ENCODE measurements at places on chromosomes 11 and 22.

- DNase-seq: no peak
These were observed 299.1 kb upstream of the MTNR1B start for GRCh38 chr11:92670308-92670890.

GRCh38 chr11:95764267-95764898 lies 25.2 kb downstream of the FAM76B start:
- peak; percentile 60 for DNase-seq

DNA sequence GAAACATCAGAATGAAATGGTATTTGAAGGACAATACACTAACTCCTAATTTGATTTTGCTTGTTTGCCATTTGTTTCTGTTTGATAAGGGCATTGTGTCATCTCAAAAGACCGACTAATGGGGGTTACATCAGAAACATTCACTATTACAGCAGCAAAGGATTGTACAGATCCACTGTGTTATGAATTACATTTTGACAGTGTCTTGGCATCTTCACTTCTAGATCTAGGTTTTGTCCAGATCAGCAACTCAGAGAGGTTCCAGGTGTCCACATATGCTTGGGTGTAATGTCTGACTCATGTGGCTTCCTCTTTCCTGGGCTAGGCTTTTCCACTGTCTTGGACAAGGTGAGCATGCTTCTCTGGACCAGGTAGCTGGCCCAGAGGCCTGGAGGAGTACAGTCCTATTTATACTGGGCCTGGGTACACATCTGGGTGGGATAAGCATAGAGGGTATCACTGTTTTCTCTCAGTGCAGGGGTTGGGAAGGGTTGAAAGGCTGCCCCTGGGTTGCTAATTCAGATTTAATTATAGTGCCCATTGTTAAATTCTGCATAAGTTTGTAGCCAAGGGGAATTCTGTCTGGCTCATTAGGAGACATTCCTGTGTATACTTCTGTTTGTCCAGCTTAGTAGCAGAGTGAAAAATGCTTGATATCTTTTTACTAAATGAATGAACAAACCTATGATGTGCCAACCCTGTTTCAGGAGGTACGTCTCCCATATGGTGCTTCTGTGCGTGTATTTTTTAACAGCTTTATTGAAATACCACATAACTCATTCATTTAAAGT lies 23.8 kb downstream of the DDI1 start:
- no peak for DNase-seq

GRCh38 chr11:101929294-101929915 lies 13.1 kb upstream of the ANGPTL5 start:
- DNase-seq: no peak

DNA sequence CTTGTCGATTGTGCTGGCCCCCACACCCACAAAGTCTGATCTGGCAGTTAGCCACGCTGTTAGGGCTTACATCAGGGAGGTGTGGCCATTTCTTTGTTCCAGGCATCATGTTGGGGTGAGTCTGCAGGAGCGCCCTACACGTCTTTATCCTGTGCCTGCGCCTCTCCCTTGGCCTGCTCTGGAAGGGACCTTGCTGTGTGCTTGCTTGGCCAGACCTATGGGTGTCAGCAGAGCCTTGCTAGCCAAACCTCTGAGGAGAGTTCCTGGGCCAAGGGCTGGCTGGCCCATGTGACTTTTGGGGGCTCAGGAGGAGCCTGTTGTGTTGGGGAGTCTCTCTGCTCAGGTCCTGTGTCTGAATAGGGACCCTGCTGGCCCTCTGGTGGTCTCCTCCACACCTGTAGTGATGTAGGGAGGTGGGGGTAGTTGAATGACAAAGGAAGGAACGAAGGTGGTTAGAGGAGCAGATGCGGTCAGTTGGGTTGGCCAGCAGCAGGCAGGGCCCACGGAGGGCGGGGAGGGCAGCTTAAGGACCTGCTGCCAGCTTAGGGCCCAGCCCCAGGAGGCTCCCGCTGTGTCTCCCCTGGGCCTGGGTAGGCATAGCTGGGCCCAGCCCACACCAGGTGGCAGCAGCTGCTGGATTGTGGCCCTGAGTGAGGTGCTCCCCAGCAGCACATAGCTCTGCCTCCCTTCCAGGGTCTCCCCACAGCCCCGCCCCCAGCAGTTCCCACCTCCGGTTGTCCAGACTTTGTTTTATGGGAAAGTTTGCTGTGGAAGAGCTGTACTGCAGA lies 7.9 kb downstream of the PPIL2 start:
- no peak for DNase-seq

DNA sequence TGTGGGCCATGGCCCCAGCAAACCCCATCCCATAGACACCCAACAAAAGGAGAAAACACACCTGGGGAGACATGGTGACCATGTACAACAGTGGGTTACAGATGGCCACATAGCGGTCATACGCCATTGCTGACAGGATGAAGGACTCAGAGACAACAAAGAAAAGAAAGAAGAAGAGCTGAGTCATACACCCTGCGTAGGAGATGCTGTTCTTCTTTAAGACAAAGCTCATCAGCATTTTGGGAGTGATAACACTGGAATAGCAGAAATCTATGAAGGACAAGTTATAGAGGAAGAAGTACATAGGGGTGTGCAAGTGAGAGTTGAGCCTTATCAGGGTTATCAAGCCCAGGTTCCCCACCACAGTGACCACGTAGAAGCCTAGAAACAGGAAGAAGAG lies 4.9 kb downstream of the OR8B8 start:
- DNase-seq: no peak

- peak; percentile 90 for DNase-seq
These were observed 16.0 kb downstream of the SLC43A1 start for GRCh38 chr11:57499413-57499982.

GRCh38 chr11:121917482-121917881 lies 198.5 kb downstream of the BLID start:
- DNase-seq: no peak

- DNase-seq: peak; percentile 46
These were observed 16.1 kb downstream of the C2CD3 start for GRCh38 chr11:74154620-74155281.

- DNase-seq: no peak
These were observed 38.0 kb downstream of the EIF3F start for GRCh38 chr11:8025123-8025522.

GRCh38 chr11:85182441-85183387 lies 444.4 kb downstream of the DLG2 start:
- DNase-seq: peak; percentile 64

- DNase-seq: no peak
These were observed 94.7 kb upstream of the RASSF10 start for GRCh38 chr11:12914400-12914912.

- DNase-seq: no peak
These were observed 21.6 kb upstream of the OR6X1 start for GRCh38 chr11:123775715-123776549.

GRCh38 chr11:74611369-74611861 lies 19.0 kb downstream of the POLD3 start:
- DNase-seq: peak; percentile 78

DNA sequence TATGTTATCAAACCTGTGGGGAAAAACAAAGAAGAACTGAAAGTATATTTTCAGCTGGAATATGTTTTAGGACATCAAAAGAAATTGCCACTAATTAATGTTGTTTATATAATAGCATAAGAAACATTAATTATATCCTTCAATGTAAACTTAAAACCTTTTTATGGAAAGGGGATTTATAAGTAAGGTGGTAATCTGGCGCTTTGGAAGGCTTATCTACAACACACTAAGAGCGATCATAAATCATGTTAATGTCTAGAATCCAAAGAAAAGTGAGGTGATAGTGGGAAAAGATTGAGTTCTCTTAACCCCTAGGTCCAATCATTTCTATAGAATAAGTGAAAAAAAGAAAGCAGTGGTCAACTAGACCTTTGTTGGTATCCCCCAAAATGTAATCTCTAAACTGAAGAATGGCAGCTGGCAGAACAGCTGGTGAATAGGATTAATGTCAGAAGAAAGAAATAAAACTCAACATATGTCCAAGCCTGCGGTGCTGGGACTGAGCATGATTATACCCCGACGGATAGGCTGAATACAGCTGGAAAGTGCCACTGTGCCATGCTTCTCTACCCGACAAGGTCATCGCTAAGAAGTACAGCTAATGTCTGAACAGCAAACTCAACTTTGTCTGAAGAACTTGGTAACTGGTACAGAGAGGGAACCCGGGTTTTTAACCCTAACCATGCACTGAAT lies 64.0 kb downstream of the SOX6 start:
- no peak for DNase-seq

- DNase-seq: no peak
These were observed 173.3 kb downstream of the TBC1D22A start for GRCh38 chr22:46935506-46936377.

DNA sequence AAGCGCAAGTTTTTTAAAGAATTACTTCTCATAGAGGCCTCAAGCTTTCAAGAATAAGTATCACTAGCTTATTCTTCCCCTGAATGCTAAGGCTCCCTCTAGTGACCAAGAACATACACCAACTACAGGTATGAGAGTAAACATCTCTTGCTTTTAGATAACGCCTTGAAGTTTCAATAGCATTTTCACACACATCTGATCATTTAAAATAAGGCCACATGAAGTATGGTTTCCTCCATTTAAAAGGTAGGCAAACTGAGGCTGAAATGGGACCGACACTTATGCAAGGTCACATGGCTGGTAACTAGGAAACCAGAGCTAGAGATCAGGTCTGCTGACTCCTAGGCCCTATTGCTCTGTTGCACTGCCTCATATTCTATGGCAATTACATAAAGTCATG lies 66.5 kb downstream of the CCDC34 start:
- peak; percentile 74 for DNase-seq

DNA sequence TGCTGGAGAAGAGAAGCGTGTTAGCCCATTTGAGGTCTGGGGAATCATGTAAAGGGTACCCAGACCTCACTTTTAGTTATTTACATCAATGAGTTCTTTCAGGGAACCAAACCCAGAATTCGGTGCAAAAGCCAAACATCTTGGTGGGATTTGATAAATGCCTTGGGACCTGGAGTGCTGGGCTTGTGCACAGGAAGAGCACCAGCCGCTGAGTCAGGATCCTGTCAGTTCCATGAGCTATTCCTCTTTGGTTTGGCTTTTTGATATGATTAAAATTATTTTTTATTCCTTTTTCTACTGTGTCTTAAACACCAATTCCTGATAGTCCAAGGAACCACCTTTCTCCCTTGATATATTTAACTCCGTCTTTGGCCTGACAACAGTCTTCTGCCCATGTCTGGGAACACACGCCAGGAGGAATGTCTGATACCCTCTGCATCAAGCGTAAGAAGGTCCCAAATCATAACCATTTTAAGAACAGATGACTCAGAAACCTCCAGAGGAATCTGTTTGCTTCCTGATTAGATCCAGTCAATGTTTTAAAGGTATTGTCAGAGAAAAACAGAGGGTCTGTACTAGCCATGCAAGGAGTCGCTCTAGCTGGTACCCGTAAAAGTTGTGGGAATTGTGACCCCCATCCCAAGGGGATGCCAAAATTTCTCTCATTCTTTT lies 65.2 kb downstream of the ALX4 start:
- DNase-seq: peak; percentile 59

DNA sequence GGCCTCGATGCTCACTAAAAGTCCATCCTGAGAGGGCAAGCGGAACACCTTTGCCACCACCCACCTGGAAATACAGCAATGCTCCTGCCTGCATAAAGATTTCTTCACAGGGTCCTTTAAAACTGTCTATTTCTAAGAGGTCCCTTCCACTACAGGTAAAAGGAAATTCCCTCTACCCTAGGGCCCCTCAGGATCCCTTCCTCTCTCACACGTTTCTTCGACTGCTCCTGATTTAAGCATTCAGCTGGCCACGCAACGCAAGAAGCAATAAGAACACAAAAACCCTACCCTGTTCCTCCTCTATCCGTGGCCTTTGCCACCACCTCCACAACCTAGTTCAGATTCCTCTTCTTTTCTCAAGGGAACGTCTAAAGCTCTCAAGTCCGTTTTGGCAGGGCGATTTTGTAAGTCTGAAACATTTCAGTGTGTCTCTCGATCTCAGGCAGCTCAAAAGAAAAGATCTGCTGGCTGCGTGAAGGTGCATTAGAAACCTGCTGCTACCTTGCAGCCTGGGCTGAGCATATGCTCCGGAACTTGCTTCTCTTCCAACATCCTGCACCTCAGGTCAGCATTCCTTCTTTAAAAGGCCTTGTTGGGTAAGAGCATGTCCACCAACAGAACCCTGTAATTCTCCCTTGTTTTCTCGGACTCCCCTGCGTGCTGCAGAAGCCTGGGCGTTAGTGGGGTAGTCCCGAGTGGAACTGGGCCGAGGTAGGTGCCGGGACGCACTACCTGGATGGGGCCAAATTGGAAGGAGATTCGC lies 1.6 kb downstream of the LGR4 start:
- no peak for DNase-seq

- peak; percentile 95 for DNase-seq
These were observed 143.2 kb upstream of the GRIA4 start for GRCh38 chr11:105466582-105467228.

GRCh38 chr11:111571829-111572501 lies 30.3 kb upstream of the SIK2 start:
- DNase-seq: peak; percentile 63

DNA sequence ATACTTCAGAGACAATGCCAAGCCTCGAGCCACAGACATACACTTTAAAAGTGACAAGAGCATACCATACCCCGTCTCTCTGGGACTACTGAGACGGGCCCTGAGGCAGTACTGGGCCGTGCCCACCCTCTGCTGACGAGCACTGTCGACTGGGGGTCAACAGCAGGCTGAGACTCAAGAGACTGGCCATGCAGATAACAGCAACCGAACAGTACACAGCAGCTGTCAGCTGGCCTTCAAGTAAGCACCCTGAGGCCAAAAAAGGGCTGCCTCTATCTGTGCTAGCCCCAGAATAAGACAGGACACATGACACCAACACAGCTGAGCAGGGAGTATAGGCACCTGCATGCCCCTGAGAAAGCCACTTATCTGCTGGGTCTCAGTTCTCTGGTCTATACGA lies 18.9 kb upstream of the TMEM121B start:
- no peak for DNase-seq

DNA sequence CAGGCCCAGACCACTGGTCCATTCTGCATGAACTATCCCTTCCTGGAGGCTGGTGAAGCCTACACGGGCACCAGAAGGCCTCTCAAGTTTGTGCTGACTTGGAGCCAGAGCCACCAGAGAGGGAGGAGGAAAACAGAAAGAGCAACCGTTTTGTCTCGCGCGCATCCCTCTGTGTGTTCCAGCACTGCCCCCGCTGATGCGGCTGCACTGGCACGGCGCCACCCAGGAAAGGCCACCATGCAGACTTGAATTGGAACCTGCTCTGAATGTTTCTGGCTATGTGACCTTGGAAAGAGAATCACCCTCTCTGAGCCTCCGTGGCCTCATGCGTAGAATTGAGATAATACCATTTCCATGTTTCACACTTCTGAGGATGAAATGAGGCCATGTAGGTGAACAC lies 7.4 kb upstream of the ACRV1 start:
- DNase-seq: no peak

GRCh38 chr11:22785251-22785650 lies 44.4 kb downstream of the SVIP start:
- DNase-seq: peak; percentile 22

- DNase-seq: no peak
These were observed 725.0 kb downstream of the METTL15 start for GRCh38 chr11:28833169-28833568.
